ENCODE measurements at places on chromosomes 3 and 15.

DNA sequence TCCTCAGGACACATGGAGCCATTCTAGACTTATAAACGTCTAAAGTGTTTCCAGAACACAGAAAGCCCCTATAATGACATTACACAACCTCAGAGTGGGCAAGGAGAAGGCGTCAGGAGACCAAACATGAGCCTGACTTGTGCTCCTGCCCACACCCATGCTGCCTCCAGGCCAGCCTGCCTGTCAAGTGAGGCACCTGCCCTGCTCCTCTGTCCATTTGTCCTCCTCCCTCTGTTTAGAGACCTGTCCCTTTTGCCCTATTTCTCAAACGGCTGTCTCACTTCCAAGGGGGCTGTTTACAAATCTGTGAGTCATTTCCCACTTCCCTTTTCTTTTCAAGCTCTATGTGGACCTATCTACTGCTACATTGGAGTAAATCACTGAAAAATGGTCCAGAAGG lies 21.0 kb downstream of the ZDHHC3 start:
- DNase-seq: no peak

DNA sequence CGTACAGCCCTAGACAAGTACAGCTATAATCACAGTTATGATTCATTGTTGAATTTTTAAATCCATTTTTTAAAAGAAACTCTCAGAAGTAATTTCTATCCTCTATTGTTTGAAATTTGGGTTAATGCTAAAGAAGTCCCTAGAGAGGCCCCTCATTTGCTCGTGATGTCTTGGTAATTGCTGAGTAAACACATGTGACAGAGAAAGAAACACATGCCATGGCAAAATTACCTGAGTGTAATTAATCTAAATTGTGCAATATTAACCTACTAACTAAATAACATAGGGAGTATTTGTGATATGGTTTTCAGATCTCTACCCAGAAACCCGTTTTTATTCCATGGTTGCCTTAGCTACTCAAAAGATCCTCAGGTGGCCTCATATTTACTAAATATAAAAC lies 10.8 kb downstream of the NEK10 start:
- DNase-seq: no peak

DNA sequence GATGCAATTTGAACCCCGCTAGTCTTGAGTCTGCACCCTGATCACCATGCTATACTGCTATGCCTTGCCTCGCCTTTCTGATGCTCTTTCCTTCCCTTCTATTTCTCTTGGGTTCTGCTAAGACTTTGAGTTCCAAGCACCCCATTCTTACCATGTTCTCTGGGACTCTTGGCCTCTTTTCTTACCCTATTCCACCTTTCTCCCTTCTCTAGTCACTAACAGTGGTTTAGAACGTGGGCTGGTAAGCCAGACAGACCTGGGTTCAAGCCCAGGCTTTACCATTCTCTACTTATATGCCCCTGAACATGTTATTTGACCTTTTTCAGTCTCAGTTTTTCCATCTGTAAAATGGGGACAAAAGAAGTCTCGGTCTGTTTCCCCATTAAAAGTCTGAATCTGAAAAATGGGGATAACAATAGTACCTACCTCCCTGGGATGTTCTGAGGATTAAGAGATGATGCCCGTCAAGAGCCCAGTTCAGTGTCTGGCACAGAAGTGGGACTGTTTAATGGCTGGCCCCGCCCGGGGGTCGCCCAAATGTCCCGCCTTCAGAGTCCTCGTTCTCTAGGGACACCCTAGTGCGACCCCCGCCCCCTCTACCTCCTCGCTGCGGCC lies 376 bp downstream of the TADA3 start:
- no peak for DNase-seq

DNA sequence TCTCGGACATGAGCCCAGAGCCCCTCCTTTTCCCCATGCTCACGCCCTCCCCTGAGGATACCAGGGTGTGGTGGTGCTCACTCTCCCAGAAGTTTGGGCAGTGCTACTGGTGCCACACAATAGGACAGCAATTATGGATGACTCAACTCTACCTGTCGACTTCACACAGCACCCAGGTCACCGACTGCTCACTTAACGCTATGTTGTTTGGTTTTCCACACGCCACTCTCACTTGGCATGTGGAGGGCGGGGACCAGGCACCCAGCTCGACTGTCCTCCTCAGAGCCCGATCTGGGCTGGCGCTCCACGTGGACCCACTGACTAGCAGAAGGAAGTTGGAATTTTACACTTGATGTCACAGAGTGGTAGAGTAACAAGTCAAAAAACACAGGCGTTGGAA lies 30.9 kb downstream of the STIMATE start:
- DNase-seq: no peak

DNA sequence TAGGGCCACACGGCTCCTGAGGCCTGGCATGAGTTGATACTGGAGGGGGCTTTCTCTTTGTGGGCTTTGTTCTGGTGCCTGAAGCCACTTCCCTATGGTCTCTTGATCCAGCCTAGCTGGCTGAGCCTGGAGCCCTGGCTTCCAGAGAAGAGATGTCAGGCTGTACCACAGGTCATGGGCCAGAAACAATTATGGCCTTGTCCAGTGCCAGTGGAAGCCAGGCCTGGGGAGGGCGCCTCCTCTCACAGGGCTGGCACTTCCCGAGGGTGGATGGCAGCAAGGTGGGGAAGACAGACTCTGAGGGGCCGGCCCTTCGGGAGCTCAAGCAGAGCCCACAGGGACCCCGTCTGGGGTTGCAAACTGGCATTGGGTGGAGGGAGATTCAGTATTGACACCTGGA lies 34.9 kb upstream of the ACAD9 start:
- no peak for DNase-seq

GRCh38 chr3:112302150-112302830 lies 8.3 kb upstream of the SLC9C1 start:
- DNase-seq: no peak

DNA sequence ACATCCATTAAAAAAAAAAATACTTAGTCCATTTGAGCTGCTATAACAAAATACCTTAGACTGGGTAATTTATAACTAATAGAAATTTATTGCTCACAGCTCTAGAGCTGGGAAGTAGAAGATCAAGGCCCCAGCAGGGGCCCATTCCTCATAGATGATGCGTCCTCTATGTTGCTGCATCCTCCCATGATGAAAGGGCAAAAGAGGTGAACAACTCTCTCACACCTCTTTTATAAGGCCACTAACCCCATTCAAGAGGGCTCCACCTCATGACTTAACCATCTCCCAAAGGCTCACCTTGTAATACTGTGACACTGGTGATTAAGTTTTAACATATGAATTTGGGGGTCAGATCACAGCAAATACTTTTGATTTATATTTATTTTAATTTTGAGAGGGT lies 3.0 kb upstream of the TLNRD1 start:
- no peak for DNase-seq

- DNase-seq: no peak
Measured at GRCh38 chr3:112376992-112377391, 44.0 kb downstream of the CD200 start.

- DNase-seq: no peak
Measured at GRCh38 chr15:25439369-25439836, 579 bp upstream of the UBE3A start.

- no peak for DNase-seq
Measured at GRCh38 chr3:66948838-66949237, 49.3 kb upstream of the KBTBD8 start.

GRCh38 chr3:189602471-189602870 lies 28.7 kb upstream of the TP63 start:
- DNase-seq: no peak

DNA sequence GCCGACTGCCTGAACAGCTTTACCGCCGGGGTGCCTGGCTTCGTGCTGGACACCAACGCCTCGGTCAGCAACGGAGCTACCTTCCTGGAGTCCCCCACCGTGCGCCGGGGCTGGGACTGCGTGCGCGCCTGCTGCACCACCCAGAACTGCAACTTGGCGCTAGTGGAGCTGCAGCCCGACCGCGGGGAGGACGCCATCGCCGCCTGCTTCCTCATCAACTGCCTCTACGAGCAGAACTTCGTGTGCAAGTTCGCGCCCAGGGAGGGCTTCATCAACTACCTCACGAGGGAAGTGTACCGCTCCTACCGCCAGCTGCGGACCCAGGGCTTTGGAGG lies 815 bp downstream of the SPINT1 start:
- DNase-seq: no peak
